ENCODE measurements at places on chromosomes 1 and 21.
A peak's percentile ranks its signal among the peaks of the same experiment; 100 is the strongest.

DNA sequence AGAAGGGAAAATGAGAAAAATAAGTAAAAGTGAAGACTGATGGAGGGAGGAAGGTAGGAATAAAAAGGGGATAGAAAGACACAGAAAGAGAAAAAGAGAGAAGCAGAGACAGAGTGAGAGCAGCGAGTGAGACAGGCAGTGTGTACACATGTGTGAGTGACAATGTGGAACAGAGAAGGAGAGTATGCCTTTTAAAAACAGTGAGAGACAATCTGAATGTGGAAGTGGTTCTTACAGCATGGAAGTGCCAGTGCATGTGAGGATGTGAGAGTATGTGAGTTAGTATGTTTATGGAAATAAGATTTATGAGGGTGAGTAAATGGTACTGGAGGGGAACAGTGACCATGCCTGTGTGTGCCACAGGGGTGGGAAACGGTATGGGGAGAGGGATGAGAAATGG lies 1.2 kb downstream of the NEGR1 start:
- DNase-seq: peak; percentile 17

- DNase-seq: no peak
Measured at GRCh38 chr1:9331558-9332346, 39.1 kb downstream of the SPSB1 start.

DNA sequence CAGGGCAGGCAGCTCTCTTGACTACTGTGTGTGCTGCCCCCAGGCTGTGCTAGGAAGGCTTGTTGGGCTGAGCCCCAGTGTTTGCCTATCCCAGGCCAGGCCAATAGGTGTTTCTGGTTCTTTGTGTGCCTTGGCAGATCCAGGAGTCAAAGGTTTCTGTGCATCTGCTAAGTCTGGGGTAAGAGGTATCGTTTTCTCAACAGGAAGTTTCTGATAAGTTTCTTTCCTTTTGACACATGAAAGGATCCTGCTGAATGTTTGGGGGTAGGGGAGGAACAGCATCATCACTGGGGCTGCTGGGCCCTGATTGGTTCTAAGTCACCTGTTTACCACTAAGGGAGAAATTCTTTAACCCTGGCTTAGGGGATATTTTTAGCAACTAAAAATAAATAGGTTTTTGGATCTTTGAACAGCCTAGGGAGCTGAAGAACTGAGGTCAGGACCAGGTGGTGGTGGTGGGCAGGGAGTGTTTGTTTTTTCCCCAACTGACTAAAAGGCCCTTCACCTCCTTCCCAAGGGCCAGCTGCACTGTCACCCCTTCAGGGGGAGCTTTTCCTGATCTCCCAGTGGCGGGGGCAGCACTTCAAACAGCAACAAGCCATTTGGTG lies 85.1 kb downstream of the KCNN3 start:
- no peak for DNase-seq

- DNase-seq: no peak
Measured at GRCh38 chr1:86150553-86151055, 6.0 kb downstream of the COL24A1 start.

- no peak for DNase-seq
Measured at GRCh38 chr1:179155615-179156014, 73.7 kb downstream of the TOR3A start.

DNA sequence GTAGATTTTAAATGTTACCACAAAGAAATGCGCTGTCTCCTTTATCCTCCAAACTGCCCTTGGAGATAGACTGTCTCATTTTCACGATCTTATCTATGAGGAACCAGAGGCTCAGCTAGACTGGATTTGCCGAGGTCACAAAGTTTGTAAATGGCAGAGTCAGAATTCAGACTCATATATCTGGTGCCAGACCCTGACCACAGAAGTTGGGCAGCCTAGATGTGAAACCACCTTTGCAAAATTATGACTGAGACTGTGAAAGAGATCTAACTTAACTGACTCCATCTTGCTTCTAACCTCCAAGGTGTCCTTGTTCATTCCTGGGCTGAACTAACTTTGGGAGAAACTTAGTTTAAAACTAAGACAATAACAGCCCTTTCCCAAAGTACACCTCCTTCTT lies 14.1 kb downstream of the CNR2 start:
- DNase-seq: no peak

GRCh38 chr1:220219136-220219442 lies 53.2 kb downstream of the RAB3GAP2 start:
- no peak for DNase-seq

- DNase-seq: no peak
Measured at GRCh38 chr21:30289215-30289614, at the start of gene KRTAP25-1. Gene KRTAP25-1 (minus strand): TSS chr21:30289514. CDS start chr21:30289490, 24 bp downstream.

- DNase-seq: no peak
Measured at GRCh38 chr1:200128081-200128480, 100.6 kb downstream of the NR5A2 start.

DNA sequence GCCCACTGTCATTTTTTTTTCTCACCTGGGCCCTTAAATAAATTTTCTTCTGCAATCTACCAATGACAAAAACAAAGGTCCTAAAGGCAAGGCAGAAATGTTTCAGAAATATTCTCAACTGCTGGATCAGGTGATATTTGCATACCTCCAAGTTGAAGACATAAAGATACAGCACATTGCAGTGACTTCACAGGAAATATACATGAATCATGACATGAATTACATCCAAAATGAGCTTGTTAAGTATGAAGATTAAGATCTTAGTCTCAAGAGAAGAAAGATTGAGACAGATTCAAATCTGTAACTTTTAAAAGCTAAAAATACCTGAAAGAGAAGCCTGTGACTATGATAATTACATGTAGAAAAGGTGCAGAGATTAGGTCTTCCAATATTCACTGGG lies 207.8 kb downstream of the SIPA1L2 start:
- no peak for DNase-seq

- DNase-seq: no peak
Measured at GRCh38 chr1:98325646-98326440, 335.7 kb upstream of the SNX7 start.

- DNase-seq: no peak
Measured at GRCh38 chr1:153465811-153466636, 5.6 kb upstream of the S100A7 start.

GRCh38 chr1:220682901-220683576 lies 7.1 kb upstream of the C1orf115 start:
- no peak for DNase-seq

GRCh38 chr1:229278120-229278741 lies 7.3 kb downstream of the RAB4A start:
- no peak for DNase-seq

DNA sequence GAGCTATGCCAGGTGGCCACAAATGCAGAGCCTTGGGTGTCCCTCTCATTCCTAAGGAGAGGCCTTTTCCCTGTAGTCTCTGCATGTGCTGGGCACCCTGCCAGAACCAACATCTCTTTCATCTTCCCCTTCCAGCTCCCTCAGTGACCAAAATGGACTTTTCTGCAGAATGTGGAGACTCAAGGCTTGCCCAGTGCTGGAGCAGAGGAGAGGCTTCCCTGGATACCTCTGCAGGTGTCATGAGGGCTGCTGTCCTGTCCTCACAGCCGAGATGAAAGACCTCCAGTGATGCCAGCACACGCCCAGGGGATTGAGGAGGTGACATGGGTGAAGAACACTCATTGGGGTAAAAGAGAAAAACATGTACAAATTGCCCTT lies 347.0 kb upstream of the AJAP1 start:
- no peak for DNase-seq

DNA sequence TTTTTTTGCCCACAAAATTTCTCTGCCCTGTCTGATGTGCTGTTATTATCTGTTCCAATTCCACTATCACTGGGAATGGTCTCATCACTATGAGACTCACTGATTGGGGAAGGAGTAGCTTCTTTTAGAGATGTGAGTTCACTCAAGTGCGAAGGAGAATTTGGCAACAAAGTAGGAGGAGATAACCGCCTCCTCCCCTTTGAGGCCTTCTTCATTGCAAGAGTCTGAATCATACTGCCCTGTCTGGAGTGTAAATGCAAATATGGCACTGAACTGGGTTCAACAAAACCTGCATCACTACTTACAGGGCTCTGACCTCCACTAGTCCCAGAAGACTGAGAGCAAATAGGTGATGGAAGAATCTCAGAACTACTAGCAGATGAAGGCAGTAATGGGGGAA lies 83.4 kb downstream of the ASH1L start:
- DNase-seq: no peak

DNA sequence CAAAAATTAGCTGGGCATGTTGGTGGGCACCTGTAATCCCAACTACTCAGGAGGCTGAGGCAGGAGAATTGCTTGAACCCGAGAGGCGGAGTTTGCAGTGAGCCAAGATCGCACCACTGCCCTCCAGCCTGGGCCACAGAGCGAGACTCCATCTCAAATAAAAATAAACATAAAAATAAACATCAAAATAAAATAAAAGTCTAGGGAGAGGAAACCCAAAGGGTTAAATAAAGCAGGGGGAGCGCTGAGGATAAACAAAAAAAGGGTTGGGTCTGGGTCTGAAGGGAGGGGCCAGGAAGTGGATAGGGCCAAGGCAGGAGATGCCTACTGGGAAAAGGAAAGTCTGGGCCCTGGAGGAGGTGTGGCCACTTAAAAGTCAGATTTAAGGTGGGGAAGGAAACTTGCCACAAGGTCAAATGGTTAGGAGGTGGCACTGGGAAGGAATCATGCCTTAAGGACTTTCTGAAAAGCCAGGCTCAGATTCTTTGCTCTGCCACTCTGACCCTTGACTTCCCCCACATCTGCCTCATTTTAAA lies 150.0 kb downstream of the ADSS2 start:
- no peak for DNase-seq

GRCh38 chr1:16026723-16027484 lies 5.1 kb downstream of the CLCNKA start:
- no peak for DNase-seq

DNA sequence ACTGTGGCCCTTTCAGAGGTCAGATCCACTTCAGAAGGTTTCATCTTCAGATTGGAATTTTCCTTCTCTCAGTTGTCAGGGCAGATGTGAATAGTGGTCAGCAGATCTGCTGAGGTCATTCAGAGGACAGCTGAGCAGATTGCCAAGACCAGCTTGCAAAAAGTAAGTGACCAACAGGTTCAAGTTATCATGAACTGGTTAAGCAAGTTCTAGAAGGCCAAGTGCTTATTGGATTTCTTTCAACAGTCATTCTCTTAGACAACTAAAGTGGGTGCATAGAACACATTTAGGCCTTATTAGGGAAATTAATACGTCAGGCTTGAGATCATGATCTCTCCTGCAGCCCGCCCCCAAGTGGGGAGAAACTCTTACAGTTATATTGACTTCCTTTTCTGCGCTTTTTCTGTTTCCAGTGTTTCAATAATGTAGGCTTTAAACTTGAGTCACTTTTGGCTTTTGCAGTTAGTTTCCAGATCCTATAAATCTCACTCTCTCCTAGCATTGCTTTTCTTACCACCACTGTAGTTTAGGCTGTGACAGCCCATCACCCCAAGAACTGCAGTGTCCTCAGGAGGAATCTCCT lies 96.4 kb downstream of the C1orf21 start:
- DNase-seq: no peak

DNA sequence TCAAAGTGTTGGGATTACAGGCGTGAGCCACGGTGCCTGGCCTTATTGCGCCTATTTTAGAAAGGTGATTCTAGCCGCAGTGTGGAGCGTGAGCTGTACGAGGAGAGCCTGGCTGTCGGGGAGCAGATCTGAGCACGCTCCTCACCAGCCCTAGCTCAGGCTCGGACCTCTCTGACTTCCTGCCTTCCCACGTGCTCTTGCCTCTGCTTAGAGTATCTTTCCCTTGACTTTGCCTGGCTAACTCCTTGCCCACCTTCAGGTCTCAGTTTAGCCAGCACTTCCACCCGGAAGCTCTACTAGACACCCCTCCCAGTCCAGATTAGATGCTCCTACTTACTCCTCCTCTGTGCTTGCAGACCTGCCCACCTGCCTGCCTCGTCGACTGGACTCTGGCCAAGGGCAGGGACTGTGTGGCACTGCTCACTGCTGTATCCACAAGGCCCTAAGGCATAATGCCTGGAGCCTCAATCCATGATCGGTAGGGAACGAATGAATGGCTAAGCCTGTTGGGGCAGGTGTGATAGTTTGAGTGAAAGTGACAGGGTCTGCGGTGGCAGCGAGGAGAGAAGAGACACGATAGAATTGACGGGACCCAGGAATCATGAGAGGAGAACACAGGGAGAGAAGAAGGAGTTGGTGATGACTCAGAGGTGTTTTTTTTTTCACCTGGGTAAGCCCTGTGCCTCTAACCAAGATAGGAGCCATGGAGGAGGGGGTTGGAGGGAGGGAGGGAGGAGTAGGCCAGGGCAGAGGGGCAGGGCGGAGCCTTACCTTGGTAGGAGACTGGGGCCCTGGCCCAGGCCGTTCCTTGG lies 28.1 kb upstream of the WASF2 start:
- DNase-seq: no peak

DNA sequence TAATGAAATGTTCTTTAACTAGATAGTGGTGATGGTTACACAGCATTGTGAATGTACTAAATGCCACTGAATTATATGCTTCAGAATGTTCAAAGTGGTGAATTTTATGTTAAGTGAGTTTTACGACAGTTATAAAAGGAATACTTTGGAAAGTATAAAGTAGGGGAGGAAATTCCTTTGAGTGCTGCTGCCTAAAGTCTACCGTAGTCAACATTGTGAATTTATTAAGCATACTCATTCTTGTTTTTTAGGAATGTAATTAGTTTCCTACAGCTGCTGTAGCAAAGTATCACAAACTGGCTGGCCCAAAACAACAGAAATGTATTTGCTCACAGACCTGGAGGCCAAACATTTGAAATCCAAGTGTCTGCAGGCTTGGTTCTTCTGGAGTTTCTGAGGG lies 73.0 kb downstream of the SWT1 start:
- DNase-seq: no peak

GRCh38 chr1:183024317-183025009 lies 1.2 kb downstream of the LAMC1 start:
- DNase-seq: peak; percentile 73

GRCh38 chr21:26457817-26458216 lies 115.3 kb downstream of the CYYR1 start:
- DNase-seq: no peak

- no peak for DNase-seq
Measured at GRCh38 chr1:14616632-14617396, 18.3 kb downstream of the KAZN start.

- DNase-seq: peak; percentile 47
Measured at GRCh38 chr1:184755226-184756065, 788 bp upstream of the EDEM3 start.

DNA sequence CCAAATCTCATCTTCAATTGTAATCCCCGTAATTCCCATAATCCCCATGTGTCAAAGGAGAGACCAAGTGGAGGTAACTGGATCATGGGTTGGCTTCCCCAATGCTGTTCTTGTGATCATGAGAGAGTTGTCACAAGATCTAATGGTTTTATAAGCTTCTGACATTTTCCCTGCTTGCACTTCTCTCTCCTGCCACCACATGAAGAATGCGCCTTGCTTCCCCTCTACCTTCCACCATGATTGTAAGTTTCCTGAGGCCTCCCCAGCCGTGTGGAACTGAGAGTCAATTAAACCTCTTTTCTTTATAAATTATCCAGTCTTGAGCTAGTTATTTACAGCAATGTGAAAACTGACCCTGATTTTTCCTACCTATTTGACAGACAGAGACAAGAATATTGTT lies 162.5 kb upstream of the SYT6 start:
- no peak for DNase-seq

DNA sequence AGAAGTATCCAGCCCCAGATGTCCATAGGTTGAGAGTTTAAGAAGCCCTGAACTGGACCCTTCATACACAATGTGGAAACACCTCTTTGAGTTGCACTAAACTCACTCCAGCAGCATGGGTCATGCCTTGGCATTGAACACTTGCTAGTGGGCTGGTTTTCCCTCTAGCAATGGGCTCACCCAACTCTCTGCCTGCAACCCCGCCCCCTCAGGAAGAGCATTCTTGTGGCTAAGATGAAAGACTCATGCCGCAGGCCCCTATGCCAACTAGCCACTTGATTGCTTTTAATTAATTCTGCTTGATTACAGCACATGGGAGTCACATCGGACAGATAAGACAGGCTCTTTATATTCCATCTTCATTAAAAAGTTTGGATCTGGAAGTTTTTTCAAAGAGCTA lies 136.5 kb upstream of the GJB5 start:
- DNase-seq: no peak
